ENCODE measurements at places on chromosomes 6 and 20.
A peak's percentile ranks its signal among the peaks of the same experiment; 100 is the strongest.

DNA sequence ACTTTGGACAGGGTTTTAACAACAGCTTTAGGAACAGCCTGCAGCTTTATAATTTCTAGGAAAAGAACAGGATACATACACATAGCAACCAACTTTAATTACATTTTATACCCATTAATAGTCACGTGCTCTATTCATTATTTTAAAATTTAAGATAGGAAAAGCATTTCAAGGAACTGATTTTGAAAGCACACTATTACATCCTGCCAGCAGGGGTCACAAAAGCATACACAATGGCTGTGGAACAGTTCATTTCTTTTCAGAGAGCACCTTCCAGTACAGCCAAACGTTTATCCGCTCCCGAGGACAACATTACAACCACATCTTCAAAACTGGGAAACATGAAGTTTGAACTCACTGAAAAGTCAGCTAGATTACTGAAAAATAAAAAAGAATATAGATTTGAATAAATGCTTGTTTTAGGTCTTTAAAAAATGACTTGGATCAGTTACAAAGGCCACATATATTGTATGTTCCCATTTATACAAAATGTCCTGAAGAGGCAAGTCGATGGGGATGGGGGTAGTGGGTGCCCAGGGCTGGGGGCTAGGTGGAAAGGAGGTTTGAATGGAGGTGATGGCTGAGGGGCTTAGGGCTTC is 104.6 kb upstream of the EXOC2 start:
- peak; percentile 5 for DNase-seq

GRCh38 chr20:32480371-32481241 is 104.5 kb downstream of the NOL4L start:
- DNase-seq, result no peak

DNA sequence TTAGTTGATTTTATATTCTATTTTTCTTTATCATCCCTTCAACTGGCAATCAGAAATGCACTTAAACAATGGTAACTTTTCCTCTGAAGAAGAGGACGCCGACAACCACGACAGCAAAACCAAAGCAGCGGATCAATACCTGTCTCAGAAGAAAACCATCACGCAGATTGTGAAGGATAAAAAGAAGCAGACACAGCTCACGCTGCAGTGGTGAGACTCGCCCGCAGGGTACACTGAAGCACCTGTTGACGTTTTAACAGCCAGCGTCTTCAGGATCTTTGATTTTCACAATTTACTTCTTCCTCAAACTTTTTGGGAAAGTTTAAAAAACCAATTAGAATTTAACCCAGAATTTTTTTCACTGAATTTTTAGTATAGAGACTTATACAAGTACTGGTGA is 701 bp downstream of the RFX6 start:
- no peak for DNase-seq

DNA sequence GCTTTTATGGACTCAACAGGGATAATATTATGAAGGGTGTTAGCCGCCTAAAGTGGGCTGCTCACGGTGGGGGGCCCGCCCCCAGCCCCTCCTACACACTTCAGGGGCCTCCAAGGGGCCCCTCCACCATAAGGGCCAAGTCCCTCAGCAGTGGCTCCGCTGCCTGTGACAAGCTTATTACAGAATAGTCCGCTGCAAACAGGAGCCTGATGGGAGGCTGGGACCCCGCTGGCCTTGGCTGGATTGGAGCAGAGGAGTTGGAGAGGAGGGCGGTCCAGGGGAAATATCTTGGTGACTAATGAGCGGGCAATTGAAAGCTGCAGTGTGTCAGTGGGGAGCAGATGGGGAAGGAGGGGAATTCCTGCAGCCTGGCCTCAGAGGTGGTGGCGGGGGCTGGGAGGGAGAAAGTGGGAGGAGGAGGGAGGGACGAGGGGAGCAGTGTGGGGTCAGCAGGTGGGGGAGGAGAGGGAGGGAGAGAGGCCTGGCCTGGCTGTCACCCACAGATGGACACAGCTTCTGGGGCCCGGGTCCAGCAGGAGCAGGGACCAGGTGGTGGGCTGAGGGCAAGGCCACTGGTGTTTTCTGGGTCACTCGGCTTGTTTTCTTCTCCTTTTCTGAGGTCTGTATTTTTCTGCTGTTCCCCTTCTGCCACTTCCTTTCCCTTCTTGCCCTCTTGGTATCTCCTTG is 57.6 kb upstream of the FOXP4 start:
- no peak for DNase-seq

DNA sequence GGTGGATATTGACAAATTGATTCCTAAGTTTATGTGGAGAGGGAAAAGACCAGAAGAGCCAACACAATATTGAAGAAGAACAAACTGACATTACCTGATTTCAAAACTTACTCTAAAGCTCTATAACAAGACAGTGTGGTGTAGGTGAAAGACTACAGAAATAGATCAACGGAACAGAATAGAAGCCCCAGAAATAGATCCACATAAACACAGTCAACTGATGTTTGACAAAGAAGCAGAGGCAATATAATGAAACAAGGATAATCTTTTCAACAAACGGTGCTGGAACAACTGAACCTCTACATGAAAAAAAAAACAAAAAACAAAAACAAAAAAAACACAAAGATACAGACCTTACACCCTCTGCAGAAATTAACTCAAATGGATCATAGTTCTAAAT is 50.2 kb downstream of the MAP3K5 start:
- DNase-seq, result no peak

DNA sequence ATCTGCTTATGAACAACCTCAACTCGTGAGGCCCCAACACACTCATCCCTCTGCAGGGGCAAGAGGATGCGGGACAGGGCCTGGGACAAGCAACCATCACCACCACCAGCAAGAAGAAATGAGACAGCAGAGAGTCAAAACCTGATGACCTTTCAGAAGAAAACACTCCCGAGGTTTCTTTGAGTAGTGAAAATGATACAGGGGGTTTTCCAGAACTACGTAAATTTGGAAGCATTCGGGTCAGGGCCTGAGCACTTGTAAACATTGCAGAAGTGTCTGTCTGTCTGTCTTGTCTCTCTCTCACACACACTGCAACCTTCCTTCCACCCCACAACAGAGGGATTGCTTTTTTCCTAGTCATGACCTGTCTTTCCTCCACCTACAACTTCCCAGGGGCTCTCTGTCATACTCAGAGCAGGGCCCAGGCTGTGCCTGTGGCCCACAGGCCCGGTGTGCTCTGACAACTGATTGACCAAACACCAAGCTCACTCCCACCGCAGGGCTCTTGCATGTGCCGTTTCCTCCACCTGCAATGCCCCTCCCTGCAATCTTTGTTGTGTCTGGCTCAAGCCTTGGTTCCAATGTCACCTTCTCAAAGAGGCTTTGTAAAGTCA is 90.9 kb downstream of the BMP7 start:
- DNase-seq, result no peak

DNA sequence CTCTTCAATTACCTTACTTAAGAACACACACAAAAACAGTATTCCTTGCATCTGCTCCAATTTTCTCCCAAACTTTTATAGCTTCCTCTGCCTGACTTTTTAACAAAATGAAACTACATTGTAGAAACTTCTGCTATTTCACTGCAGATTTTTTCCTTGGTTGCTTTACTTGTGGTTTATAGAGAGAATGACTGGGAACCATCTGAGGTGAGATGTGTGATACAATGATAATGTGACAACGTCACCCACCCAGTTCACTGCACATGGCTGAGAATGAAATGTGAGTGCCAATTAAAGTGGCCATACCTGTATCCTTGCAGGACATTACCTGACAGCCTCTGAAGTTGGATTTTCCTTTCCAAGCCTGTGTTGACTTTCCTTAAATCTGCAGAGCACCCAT is 258.4 kb downstream of the CD83 start:
- no peak for DNase-seq

GRCh38 chr6:9408402-9409117 is 973.2 kb upstream of the SLC35B3 start:
- DNase-seq, result no peak

- DNase-seq, result no peak
Measured at GRCh38 chr6:14119784-14120183, 2.2 kb downstream of the CD83 start.

DNA sequence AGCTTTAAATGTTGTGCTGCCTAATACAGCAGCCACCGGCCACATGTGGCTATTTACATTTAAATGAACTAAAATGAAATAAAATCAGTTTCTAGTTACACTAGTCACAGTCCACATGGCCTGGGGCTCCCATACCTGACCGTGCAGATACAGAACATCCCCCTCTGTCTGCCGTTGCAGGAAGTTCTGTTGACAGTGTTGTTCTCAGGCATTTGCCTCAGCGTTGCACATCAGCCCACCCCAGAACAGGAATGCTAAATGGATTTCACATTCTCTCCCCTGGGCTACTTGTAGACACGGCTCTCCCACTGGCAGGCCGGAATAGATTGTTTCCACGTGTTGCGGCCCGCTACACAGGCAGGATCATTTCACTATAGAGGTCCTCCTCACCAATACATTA is 26.3 kb downstream of the JAG1 start:
- no peak for DNase-seq
